ENCODE measurements at places on chromosomes 2 and 18.
A peak's percentile ranks its signal among the peaks of the same experiment; 100 is the strongest.

- peak; percentile 41 for DNase-seq
These were observed 908 bp downstream of the ERLEC1 start for GRCh38 chr2:53787614-53788289.

DNA sequence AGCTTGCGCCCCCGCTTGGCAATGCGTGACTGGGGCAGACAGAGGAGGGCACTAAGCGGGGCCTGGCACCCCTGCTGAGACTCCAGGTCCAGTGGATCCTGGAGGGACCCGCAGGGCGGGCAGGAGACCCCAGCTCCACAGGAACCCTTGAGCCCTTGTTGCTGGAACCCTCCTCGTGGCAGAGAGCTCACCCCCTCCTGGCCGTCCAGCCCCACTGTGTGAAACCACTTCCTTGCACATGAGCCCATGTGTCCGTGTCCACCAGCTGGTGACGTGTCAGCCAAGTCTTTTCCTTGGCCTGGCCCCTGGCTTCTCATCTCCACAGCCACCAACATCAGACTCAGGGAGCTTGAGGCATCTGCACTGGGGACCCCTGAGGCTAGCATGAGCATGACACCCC, 38.0 kb downstream of the BIN1 start:
- DNase-seq, result no peak

DNA sequence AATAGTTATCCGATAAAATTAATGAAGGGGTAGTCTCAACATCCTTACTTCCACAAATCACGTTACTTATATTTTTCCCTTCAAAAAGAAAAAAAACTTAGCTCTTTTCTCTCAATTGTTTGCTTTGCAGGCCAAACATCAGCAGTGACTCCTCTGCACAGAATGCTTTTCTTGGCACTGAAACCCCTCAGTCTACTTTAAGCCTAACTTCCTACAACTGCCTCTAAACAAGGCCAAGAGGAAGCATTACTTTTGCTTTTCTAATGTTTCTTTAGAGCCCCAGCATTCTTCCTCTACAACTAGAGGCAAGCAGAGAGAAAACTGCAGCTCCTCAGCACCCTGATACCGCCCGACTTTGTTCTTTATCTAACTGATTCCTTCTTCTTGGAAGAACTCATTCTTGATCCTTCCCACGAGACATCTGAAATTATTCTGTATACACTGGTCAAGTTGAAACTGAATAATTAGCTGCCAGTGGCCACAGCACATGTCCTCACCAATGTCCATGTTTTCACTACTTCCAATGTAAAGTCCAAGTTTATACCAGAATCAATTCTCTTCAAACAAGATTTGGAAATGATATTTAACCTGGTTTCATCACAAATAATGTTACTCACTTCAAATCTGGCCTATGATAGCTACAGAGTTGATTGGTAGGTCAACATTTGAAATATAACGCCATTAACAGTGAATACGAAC, 55.3 kb downstream of the DTNB start:
- no peak for DNase-seq

GRCh38 chr2:228507870-228508269, 326.4 kb upstream of the SPHKAP start:
- DNase-seq, result no peak

DNA sequence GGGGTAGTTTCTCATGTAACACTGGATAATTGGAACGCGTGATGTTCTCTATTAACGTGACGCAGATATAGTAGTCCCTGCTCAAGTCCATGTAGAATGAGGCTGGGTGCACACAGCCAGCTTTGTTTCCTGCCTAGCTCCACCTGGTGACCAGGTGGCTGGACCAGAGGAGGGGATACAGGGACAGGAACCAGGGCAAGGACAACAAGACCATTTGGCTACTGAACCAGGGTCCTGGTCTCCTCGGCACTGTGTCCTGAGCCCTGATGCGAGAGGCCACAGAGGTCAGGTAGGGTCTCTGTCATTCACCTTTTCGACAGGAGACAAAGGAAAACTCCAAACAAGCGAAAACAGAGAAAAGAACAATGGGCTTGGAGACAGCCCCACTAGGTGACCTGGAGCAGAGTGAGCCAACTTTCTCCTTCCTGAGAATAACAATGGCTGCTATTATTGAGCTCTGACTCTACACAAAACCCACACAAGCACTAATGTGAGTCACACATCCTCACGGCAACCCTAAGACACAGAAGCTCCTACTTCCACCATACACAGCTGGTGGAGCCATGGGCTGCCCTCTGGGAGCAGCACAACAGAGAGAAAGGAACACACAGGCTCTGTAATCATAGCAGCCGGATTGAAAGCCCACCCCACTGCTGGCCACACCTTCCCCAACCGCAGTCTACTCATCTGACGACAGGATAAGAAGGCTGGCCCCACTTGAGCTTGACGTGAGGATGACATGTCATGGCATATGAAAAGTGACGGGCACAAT, 67.3 kb upstream of the TEX51 start:
- DNase-seq, result no peak

- DNase-seq, result peak; percentile 18
These were observed 126.6 kb downstream of the UBE2E3 start for GRCh38 chr2:181106789-181107627.

GRCh38 chr2:46064396-46064795, 232.8 kb upstream of the EPAS1 start:
- no peak for DNase-seq

DNA sequence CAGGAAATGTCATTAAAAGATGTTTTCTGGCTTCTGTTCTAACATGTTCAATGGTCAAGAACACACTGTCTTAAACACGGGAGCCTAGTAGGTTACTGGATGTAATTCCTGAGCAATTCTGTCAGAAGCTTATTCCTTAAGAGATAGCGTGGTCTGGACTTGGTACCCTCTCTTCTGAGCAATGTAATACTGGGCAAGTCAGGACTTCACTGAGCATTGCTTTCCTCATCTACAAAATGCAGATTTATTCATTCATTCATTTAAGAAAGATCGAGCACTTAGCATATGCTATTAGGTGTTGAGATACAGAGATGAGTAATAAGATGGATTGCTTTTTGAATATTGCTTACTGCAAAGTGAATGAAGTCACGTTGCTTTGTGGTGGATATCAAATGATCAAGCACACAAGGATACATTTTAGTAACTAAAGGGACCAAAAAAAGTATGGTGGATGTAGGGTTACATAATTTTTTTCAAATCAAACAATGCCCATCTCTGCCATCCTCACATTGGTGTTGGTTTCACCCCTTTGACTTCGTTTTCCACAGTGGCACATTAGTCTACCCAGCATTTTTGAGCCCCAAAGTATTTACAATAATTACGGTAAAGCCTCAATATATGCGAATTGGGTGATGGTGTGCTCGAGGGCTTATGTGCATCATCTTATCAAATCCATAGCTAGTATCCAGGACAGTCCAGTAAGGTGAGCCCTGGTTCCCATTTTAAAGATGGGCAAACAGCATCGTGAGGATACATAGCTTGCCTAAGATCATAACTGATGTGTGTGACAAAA, 65.3 kb downstream of the ZC3H6 start:
- no peak for DNase-seq

GRCh38 chr2:8000870-8001269, 681.0 kb upstream of the ID2 start:
- DNase-seq, result peak; percentile 38

DNA sequence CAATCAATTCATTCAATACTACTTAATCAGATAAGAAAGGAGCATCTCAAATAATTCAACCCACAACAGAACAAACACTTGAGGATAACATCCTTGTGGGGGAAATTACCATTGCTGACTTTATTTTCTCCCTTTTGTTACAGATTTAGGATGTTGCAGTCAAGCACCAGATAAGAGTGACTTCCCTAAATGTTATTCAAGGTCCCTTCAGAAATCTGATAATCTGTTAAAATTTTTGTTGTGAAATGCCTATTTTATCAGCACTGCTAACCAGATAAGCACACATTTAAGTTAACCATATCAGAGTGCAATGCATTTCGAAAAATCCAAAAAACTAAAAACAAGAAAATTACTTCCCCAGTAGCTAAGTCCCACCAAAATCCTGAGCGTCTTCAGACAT, 33.5 kb downstream of the SUMO1 start:
- peak; percentile 62 for DNase-seq

DNA sequence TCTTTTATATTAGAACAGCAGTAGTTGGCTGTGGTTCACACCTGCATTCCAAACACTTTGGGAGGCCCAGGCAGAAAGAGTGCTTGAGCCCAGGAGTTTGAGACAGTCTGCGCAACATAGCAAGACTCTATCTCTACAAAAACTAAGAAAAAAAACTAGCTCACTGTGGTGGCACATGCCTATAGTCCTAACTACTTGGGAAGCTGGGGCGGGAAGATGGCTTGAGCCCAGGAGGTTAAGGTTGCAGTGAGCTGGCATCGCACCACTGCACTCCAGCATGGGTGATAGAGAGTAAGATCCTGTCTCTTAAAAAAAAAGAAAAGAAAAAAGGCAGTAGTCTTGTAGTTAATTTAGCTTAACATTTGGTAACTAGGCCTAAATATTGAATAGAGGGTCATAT, 136.6 kb downstream of the AGPS start:
- no peak for DNase-seq

GRCh38 chr2:20313659-20314058, 37.0 kb downstream of the PUM2 start:
- DNase-seq, result no peak

DNA sequence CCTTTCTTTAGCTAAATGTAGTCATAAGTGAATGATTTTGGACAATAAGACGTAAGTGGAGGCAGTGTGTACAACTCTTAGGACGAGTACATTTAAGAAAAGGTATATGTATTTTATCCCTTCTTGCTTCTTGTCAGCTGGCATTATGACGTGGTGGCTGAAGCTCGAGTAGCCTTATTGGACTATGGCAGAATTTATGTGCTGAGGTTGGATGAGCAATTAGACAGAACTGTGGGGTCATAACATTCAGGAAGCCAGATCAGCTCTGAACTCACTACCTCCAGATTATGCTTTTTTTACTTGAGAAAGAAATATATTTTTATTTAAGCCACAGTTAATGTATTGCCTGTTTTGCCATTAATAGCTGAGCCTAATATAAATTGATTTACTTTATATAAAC, 661.5 kb downstream of the ERBB4 start:
- no peak for DNase-seq

DNA sequence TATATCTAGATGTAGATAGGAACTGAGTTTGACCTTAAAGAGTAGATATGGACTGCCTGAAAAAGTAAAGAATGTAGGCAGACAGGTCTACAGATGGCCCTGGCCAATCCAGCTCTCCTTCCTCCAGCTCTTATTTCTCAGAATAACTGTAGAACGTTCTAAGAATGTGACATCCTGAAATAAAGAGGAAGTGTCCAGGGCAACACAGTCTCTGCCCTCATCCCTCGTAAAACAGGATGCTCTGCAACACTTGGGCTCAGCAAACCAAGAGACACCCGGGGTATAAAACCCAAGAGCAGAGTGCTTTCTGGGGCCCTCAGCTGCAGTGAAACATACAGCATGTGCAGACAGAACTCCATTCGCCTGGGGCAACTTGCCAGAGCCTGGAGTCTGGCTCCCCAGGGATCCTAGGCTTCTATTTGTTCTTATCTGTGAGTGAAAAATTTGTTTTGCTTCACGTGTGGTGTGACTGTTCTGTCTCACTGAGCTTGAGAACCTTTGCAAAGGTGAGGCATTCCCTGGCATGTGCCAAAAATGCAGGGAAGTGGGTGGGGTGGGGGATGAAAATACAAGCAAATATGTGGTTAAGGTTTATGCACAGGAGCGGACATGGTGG, 401.0 kb downstream of the SETBP1 start:
- DNase-seq, result peak; percentile 24

DNA sequence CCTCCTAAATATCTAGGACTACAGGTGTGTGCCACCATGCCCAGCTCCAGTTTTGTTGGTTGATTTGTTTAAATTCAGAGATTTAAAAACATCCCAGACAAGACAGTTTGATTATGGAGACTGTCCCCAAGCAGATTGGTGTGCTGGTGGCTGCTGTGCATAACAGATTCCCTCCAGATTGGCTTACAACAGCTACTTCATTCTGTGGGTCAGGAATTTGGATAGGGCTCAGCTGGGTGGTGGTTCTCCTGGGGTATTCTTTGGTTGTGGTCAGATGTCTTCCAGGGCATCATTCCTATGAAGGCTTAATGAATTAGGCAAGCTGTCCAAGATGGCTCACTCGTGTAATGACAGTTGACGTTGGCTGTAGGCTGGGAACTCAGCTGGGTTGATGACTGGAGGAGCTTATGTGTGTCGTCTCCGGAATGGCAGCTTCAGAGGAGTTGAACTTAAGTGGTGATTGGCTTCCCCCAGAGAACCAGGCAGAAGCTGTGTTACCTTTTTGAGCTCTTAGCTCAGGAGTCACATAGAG, 10.6 kb upstream of the SNORC start:
- DNase-seq, result no peak
